ENCODE measurements at places on chromosomes 4 and X.

GRCh38 chrX:19609541-19609940 is 94.2 kb upstream of the MAP3K15 start:
- DNase-seq, result no peak

DNA sequence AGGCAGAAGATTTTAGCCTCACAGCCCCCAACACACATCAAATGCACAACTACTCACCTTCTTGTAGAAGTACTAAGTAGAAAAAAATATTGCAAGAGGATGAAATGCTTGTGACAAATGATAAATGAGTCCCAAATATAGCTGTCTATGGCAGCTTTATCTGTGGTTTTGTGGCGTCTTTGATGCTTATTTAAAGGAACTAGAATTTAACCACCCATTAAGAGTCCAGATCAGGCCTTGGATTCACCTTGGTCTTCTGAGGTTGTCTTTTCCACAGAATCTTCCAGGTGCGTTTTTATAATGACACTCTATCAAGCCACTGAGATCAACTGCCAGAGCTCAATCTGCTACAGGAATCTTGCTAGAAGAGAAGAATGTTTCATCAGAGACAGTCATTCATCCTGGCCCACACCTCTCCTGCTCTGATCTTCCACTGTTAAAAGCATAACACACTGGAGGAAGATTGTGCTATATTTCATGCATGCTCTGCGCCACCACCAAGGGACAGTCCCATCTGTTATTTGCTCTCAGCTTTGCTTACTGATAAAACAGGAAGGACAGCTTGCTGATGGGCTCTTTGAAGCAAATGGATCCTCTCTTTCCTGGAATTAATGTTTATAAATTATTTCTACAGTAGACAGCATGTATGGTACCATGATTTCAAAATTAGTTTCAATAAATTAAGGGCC is 144.1 kb downstream of the SLC7A11 start:
- DNase-seq, result no peak

DNA sequence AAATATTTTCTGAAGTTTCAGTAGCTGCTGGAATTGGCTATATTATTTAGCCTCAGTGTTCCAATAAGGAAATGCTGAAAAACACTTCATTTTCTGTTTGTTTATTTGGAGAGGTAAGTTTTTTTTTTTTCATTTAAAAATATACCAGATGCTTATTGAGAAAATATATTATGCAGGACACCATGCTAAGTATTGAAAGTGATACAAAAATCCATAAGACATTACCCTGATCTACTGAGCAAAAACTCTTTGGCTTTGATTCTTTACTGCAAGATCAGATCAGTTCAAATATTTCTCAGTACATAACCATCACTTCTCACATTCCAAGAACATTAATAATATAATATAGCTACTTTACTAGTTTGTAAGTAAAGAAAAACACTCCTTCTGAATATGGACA is 123.4 kb upstream of the PACRGL start:
- no peak for DNase-seq

GRCh38 chr4:57095956-57096355 is 14.2 kb downstream of the IGFBP7 start:
- DNase-seq, result no peak

- DNase-seq, result no peak
Measured at GRCh38 chrX:112668476-112669409, 11.0 kb downstream of the LHFPL1 start.

DNA sequence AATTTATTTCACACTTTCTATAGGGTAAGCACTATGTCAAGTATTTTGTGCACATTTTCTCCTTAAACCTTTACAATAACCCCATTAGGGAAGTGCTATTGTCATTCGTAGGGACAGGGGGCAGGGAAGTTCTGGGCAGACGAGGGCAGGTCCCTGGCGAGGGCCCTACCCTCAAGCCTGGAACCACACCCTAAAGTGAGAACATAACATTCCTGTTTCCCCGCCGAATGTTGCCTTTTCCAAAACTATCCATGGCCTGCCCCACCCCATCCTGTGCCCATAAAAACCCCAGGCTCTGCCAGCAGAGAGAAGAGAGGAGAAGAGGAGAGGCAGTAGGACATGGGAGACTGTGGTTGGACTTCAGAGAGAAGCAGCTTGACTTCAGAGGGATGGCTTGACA is 39.8 kb upstream of the CCKAR start:
- DNase-seq, result no peak

All from stimulated activated CD8-positive, alpha-beta memory T cell treated with anti-CD3 and anti-CD28 coated beads, Interleukin-7, amount 100 ng/mL, for 24 hours (primary cell).